Stimulated activated CD8-positive, alpha-beta memory T cell treated with anti-CD3 and anti-CD28 coated beads, Interleukin-4, amount 100 ng/mL, for 1 hour (primary cell): ENCODE measurements at places on chromosomes 3 and 15.

DNA sequence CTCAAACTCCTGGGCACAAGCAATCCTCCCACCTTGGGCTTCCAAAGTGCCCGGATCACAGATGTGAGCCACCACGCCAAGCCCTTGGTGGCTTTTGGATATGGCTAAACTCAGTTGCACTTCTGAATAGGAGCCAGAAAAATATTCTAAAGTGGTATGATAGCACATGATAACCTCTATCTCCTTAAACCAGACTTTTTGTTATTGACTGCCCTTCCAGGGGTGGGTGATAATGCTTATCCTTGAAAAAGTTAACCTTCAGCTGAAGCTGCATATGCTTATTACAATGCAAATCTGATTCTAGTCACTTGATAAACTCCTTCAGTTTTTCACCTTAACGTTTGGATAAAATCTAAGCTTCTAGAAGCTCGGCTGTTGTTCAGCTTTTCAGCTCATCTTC, 6.3 kb downstream of the CCNB2 start:
- DNase-seq, result no peak

DNA sequence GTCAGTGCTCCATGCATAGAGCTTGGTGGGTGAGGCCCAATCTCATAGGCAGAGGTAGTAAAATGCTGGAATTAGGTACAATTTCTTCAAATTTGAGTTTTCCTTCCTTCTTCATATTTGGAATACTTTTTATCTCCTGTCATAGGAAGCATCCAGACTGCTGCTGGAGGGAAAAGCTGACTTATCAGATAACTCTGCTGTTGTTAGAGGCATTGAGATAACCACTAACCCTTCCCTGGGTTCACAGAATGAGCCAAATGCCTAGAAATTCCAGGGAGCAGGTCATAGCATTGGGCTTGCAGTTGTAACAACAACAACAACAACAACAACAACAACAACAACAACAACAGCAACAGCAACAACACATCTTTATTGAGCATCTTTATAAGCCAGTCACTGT, 332.7 kb downstream of the PDCD6IP start:
- no peak for DNase-seq

DNA sequence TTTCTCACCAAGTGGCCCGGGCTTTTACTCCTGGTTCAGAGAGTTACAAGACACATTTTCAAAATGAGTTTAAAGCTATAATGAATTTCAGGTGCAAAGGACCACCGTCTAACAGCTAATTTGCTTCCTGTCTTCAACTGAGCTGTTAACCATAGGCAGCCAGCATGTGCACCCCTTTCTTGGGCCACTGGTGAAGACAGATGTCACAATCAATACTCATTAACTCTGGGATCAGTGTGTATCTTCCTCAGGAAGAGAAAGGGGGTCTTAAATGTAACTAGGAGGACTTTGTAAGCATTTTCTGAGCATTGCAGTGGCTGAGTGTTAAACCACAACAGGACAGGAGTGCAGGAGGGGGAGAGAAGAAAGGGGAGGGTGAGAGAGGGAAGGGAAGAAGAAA, 750.7 kb upstream of the CFAP20DC start:
- DNase-seq, result no peak

DNA sequence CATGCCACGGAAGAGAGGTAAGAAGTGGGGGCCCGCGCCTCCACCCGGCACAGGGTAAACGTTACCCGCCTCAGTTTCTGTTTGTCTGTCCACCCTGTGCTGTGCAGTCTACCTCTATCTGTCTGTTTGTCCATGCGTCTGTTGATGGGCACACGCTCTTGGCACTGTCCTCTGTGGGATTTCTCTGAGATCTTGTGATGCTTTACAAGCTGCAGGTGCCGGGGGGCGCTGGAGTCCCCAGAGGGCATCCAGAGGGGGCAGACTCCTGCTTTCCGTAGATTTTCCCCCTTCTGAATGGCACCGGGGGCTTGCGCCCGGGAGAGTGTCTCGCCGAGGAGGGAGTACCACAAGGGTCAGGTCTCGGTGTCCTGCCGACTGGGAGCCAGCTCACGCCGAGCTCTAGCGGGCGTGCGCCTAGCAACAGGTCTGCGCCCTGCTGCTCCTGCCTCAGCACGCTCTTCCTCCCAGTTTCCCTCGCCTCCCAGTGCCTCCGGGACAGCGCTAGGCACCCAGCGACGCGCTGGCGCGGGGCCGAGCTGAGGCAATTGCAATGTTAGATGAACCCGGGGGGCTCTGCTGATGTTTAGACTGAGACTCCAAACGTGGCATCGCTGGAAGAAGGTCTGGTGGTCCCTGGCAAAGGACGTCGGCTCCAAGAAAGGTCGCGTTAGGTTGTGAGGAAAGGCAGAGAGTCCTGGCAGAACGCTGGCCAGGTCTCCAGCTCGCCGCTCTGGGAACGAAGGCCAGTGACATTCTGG, 667 bp downstream of the CEMIP start:
- no peak for DNase-seq

DNA sequence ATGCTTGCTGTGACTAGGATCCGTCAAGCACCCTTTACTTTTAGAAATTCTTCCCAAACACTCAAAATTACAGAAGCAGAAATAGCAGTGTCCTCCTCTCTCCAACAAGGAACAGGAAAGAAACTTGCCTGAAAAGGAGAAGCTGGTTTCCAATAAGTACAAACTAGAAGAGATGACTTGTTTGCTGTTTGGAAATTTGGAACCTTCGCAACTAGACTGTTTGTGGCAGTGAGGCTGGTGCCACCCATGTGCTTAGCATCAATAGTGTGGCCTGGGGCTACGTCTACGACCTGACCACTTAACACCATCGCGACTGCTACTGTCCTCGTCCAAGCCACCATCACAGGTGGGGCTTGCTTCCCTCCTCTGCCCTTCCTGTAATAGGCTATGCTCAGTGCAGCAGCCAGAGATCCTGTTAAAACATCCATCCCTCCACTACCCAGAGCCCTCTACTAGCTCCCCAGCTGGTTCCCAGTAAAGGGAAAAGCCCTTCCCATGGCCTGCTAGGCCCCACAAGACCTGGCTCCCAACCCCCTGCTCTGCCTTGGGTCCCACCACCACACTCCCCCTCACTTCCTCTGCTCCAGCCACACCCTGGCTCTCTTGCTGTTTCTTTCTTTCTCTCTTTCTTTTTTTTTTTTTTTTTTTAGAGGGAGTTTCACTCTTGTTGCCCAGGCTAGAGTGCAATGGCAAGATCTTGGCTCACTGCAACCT, 52.6 kb upstream of the CCR2 start:
- no peak for DNase-seq

- DNase-seq, result no peak
These were observed 45.8 kb upstream of the FSIP1 start for GRCh38 chr15:39828374-39828931.

DNA sequence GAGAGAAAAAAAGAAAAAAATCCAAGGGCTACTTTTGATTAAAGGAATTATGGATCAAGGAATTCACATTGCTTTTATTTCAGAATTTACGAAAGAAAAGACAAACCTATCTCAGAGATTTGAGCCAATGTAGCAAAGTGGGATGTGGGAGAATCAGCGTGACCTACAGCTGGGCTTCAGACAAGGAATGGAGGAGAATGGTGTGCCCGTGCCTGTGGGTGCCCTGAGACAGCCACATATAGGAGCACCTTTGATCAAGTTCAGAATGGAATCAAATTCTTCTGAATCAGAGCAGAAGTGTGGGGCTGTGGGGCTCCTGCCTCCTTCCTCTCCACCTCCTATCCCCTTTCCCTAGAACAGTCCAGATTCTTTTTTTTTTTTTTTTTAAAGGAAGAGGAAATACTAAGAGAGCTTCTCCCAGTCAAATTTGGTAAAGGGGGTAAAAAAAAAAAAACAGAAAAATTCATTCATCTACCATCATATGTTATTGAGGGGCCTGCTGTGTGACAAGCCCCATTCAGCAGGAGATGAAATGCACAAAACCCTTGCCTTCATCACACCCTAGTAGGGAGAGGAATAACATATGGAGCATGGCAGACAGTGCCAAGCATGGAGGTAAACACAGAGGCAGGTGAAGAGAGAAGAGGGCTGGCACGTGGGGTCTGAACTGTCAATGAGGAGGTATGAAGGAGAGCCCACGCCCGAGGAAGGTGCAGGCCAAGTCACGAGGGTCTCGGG, 25.0 kb upstream of the MUSTN1 start:
- no peak for DNase-seq

- DNase-seq, result no peak
These were observed 2.1 kb downstream of the TRIM69 start for GRCh38 chr15:44738340-44738984.

GRCh38 chr15:89898614-89899294, 5.0 kb upstream of the AP3S2 start:
- DNase-seq, result no peak

DNA sequence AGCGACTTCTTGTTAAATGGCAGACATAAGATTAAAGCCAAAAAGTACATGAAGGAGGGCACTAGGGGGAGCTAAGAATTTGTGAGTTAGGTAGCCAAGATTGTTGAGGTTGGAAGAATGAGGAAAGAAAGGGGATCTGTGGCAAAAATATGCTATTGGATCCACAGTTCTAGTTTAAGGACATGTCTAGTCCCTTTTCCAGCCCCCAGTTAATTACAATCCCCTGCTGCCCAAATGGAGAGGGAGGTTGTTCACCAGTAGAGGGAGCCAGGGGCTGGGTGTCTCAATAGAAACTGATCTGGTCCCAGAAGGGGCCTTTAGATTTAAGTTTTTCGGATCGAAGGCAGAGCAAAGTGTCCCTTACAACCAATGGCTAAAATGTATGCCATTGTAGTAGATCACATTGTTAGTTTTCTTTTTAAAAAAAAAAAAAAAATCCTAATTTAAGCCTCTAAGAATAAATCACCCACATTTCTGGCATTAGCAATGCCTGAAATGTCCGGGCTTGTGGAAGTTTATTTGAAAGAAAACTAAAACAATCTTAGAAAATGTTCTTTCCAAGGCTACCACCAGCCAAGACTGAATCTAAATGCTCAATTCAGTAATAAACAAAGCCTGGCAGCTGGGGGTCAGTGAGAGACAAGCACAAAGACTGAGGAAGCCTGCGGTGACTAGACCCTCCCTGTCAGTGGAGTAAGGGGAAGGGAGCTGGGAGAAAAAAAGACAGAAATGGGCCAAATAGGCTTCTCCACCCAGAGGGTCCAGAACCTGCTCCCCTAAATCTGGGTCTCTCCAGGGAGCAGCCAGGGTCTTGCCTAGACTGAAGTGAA, 7.1 kb downstream of the COL8A1 start:
- no peak for DNase-seq

DNA sequence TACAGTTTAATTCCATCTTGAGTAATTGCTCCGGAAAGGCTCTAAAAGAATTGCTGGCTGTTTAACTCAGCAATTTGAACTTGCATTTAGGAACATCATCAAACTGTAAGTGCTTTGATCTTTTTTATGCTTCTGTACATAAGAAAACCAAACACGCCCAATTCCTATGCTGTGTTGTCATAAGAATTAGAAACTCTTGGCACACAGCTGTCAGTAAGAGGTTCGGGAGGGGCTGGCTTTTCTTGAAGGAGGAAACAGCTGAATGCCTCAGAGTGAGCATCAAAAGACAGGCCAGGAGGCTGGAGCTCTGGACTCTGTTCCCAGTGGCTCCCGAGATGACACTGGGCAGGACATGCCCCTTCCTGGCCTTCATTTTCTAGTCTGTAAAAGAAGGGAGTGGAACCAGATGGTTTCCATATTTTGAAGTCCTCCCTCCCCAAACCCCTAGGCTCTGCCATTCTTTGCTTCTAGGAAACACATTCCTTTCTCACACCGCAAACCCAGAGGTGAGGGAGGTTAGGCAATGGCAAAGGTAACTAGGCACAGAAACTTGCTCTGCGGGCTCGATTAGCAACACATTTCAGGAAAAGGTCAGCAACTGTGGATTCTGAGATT, 73.7 kb upstream of the DLG1 start:
- no peak for DNase-seq
